ENCODE measurements at places on chromosomes 7 and 10.

DNA sequence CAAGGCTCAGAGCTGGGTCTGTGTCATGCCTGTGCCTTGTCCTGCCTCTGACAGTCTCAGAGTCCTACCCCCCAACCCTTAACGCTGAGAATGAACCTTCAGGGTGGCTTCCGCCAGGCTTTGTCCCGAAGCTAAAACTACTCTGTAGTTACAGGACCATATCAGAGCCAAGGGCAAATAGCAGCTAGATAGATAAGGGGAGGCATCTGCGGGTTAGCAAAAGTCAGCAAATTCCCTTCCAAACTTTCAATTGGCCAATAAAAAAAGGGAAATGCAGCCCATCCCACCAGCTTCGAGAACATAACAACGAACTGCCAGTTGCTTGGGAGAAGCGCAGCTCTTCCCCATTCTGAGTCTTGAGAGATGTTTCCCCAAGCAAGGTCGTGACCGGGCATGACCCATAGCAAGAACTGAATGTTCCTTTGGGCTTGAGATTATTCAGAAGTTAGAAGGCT lies 17.7 kb downstream of the CCL24 start:
- no peak for DNase-seq

GRCh38 chr10:62491597-62491996 lies 117.4 kb downstream of the ZNF365 start:
- peak; percentile 31 for DNase-seq

- no peak for DNase-seq
Measured at GRCh38 chr10:51881213-51881612, 181.8 kb upstream of the CSTF2T start.

GRCh38 chr10:57963546-57963945 lies 304.1 kb downstream of the IPMK start:
- DNase-seq, result no peak

DNA sequence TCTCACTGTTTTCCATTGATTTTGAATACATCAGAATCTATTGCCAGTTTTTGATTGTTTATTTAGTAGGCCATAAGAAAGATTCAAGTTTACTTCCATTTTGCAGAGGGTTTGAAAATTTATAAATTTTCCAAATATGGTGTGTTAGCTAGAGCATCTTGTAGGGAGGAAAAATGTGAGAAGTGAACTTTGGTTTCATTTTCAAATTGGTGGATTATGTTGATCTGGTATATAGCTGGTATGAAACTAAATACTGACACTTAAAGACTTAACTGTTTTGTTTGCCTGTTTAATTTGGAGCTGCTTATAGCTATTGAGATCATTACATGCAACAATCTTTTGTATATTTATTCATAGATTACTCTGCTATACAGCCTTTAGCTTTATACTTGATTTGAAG lies 108.1 kb downstream of the ADAM22 start:
- DNase-seq, result no peak

- no peak for DNase-seq
Measured at GRCh38 chr7:156496865-156497264, 143.7 kb upstream of the RNF32 start.

- no peak for DNase-seq
Measured at GRCh38 chr10:99421233-99421739, 9.1 kb downstream of the GOT1 start.

DNA sequence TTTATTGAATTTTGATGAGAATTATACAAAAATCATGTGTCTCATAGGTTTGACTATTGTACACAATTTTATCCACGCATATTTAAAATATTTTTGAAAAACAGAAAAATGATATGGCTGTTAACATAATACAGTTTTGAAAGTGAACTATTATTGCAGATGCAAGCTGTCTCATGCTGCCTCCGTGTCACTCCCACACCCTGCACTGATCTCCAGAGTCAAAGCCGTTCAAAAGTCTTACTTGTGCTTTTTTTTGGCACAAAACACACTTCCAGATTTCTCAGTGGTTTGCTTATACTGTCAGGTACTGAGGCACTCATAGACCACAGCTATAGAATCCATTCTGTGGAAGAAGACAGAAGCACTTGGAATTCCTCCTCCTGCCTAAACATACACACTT lies 243.1 kb upstream of the ADARB2 start:
- no peak for DNase-seq

- peak; percentile 5 for DNase-seq
Measured at GRCh38 chr7:32206987-32207386, 136.8 kb upstream of the PDE1C start.

- DNase-seq, result no peak
Measured at GRCh38 chr10:99374972-99375371, 45.8 kb downstream of the CNNM1 start.

DNA sequence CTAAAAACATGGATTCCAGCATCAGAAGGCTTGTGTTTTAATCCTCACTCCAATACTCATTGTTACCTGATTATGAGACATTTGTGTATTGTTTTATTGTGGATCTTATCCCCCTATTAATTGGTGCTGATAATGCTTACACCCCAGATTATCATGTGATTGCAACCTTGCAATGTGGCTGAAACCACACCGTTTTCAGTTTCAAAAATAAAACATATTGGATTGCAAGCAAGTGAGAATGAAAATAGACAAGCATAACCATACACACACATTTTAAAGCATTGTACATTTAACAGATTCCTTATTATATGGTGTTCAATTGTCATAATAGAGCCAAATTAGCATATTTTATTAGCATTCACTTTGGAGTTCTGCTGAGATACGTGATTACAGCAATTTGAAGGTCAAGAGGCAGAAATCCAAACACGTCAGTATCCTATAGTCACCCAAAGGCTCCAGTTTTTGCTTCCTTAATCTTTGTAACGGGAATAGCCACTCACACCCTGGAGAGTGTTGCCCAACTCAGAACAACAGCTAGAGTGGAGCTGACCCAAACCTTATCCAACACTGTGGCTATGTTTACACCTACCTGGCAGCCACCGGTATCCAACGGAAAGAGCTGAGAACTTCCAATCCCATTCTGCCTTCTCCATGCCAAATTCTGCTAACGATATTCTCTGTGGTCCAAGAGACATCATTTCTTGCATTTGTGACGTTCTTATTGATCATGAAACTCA lies 317.1 kb upstream of the KLF6 start:
- no peak for DNase-seq

DNA sequence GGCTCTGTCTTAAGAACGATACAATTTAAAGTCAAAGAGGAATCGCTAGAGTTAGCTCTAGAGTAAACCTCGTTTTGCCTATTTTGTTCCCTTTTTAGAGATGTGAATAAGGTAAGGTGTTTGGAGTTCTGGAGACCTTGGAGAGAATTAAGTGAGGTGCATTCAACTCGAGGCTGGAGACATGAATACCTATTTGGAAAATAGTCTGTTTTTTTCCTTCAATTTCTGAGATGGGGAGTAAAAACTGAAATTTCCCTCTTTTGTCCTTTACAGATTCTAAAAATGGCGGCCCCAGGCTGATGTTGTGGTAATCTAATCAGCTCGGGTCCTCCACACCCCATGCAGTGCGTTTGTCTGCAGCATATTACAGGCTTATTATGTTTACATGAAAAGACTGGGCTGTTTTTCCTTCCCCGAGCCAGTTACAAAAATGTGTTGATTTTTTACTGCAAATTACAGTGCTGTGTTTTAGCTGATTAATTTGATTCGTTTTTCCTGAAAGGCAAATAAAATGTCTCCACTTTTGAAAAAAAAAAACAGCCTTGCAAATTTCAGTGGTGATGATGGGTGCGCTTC lies 1.5 kb downstream of the KMT2E start:
- peak; percentile 54 for DNase-seq

- DNase-seq, result no peak
Measured at GRCh38 chr7:154474903-154475520, 422.8 kb downstream of the DPP6 start.

DNA sequence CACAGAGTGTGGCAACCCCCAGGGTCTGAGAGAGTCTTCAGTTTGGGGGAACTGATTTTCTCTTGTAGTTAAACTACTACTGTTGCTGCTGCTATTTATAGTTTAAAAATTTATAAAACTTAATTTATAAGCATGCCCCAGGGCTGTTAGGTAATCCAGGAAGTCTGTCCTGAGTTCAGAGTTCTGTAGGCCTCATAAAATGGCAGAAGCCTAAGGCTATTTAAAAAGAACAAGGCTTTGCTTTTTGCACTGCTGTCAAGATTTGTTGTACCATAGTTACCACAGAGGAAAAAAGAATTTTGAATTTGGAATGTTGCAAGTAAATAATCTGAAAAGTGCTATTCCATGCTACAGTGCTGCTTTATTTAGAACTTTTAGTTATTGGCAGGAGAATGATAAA lies 66.1 kb downstream of the AGK start:
- no peak for DNase-seq

GRCh38 chr10:12914111-12914510 lies 87.4 kb downstream of the CCDC3 start:
- DNase-seq, result no peak

DNA sequence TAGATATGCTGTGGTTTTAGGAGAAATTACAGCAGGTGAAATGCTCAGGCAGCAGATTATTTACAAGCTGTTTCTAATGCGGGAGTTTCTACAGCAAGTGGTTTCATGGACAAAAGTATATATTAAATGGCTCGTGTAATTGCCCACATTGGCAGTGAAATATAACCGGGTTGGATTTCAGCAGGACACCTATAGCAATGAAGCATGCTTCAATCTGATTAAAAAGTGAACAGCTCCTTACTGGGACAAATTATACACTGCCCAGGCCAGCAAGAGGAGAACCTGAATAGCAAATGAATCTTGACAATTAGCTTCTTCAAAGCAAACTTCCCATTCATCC lies 35.2 kb upstream of the LYZL1 start:
- no peak for DNase-seq

DNA sequence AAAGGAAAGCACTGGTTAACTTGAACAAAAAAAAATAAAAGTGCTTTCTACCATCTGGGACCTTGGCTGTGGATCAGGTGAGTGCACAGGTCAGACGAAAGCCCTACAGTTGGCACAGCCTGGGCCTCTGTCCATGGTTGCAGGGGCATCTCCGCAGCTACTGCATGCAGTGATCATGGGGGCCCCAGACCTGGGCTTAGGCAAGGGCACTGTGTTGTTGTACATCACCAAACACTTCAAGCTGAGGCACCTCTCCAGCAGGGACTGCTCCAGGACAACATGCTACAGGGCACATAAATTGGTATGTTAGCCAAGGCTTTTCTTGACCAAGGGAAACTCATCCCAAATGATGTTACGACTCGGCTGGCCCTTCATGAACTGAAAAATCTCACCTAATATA lies 23.5 kb downstream of the KLHL7 start:
- no peak for DNase-seq

- no peak for DNase-seq
Measured at GRCh38 chr7:68929781-68930261, 668.5 kb upstream of the AUTS2 start.

GRCh38 chr10:22017283-22018020 lies 13.9 kb upstream of the DNAJC1 start:
- peak; percentile 19 for DNase-seq

DNA sequence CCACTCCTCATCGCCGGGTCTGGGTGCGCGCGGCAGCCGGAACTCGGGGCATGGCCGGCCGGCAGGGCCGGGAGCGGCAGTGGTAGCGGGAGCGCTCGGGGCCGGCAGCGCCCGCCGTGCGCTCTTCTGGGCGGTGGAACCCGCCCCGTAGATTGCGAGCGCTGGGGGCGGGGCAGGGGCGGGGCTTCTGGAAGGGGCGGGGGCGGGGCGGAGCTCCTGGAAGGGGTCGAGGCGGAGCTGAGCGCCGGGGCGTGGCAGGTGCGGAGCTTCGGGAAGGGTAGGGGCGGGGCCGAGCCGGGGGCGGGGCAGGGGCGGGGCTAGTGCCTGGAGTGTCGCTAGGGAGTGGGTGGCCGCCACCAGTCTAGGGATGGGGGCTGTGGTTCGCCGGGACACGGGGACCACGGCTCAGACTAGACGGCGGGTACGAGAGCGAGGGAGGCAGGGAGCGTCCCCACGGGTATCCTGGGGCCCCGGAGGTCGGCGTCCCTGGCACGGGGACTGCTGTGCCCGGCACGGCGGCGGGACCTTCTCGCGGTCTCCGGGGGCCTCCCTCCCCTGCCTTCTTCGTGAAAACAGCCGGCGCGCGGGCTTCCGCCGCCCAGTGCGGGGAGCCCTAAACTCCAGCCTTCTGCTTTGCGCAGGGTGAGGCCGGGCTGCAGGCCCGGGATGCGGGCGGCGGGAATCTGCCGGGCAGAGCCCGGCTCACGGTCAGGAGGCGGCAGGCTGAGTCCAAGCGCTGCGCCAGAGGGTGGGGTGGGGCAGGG lies at the start of gene STK32C:
TSS of gene STK32C (minus strand) at position 128 of the 764 bp plus-strand sequence. CDS start at position 11, 117 bp downstream.
- peak; percentile 88 for DNase-seq

DNA sequence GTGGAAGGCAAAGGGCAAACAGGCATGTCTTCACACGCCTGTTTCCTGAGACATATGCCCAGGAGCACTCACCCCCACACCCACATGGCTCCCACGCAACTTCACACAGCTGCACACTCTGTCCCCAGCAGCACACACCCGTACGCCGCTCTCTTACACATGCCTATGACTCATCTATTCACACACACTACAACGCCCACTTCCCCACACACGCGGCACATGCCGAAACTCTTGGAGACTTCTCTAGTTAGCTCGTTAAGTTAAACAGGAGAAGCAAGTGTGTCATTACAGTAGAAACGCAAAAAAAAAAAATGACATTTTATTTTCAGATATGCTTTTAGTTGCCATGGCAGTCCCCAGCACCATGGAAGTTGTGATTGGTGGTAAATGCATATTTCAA lies 6.7 kb downstream of the CALN1 start:
- peak; percentile 57 for DNase-seq

DNA sequence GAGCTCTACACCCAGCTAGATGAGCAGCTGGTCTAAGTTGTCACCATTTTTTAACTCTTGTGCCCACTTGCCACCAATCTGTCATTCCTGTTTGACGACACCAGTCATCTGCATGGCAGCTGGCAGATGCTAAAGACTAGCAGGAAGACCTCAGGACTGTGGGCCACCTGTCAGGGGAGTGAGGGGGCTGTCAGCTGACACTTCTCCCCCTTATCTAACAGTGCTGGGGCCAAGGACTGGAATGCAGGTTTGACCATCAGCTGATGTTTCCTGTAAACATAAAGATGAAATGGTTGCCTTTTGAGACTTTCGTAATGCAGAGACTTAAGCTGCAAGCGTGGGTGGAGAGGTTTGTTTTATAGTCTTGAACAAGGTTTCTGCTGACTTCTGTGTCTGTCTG lies 93.5 kb downstream of the WNT2 start:
- DNase-seq, result no peak

DNA sequence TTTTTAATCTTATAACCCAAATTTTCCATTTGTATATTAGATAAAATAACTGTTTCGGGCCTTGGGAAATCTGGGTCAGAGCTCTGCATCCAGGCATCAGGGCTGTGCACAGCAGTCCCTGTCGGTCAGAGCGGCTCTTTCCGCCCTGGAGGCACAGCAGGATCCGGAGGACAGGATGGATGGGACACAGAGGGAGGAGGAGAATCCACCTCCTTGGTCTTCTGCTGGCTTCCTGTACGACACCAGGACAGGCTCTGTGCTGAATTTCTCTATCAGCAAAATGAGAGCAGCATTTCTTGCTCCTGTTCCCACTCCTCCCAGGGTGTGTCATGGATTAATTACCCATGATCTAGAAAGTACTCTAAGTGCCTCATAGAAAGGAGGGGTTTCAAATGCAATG lies 254.9 kb downstream of the SKAP2 start:
- no peak for DNase-seq

GRCh38 chr10:64750672-64751071 lies 1229.5 kb downstream of the REEP3 start:
- DNase-seq, result no peak

GRCh38 chr7:9981742-9982349 lies 991.8 kb upstream of the PHF14 start:
- DNase-seq, result no peak

GRCh38 chr10:127044186-127044585 lies 139.0 kb downstream of the DOCK1 start:
- DNase-seq, result no peak

Data from MCF 10A (cell line).